ENCODE measurements at places on chromosomes 2 and 18.

- DNase-seq, result no peak
These were observed 34.8 kb downstream of the COL5A2 start for GRCh38 chr2:189144700-189145211.

- no peak for DNase-seq
These were observed 460.1 kb downstream of the NR4A2 start for GRCh38 chr2:155872396-155872795.

GRCh38 chr18:79393635-79394533, 1.8 kb upstream of the NFATC1 start:
- peak; percentile 31 for DNase-seq

GRCh38 chr18:77369644-77370043, 120.0 kb downstream of the GALR1 start:
- DNase-seq, result no peak

- peak; percentile 11 for DNase-seq
These were observed 32.8 kb downstream of the FAM124B start for GRCh38 chr2:224369028-224369632.

- no peak for DNase-seq
These were observed 351.0 kb downstream of the PIK3C3 start for GRCh38 chr18:42305869-42306593.

GRCh38 chr2:142286618-142287017, 155.8 kb upstream of the LRP1B start:
- no peak for DNase-seq

GRCh38 chr2:84441036-84441435, 18.0 kb downstream of the SUCLG1 start:
- no peak for DNase-seq

- DNase-seq, result no peak
These were observed 28.7 kb upstream of the IL1RL1 start for GRCh38 chr2:102282678-102283091.

Data from stimulated activated CD4-positive, alpha-beta T cell treated with anti-CD3 and anti-CD28 coated beads, Interleukin-4, amount 100 ng/mL, for 24 hours (primary cell).